ENCODE measurements at places on chromosomes 12 and 14. TPM values are rescaled to one million over a fixed set of nuclear protein-coding genes. Genes with fewer than 3 reads are reported as not detected.

DNA sequence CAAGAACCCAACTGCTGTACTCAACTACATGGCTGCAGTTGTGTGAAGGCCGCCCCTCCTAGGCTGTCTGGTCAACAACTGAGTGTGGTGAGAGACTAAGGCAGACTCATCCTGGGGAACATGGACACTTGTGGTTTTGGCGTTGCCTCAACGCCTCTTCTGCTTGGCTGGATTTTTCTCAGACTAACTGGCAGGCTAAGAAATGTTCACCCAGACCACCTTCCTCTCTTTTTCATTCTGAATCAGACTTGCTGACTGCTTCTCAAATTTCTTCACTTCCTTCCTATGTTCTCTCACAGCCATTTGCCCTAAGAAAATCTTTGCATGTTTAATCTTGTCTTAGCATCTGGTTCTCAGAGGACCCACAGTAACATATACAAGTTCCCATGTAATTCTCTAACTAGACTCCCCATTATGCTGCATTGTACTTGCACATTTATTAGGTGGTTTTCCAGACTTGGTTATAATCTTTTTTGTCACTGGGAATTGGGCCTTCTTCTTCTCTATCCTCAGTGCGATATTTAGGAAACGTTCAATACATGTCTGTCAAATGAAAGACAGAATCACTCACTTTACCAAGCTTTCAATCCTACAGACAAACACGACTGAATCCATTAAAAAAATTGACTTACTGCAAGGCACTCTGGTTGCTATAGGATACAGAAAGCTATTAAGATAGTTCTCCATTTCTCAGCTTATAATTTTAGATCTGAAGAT is 327.6 kb downstream of the CCER1 start:
- no peak for DNase-seq

GRCh38 chr12:53207042-53207441 is at the start of gene ITGB7:
Gene ITGB7, minus strand, starts transcription at chr12:53207251. Its CDS starts 6,808 bp downstream, at chr12:53200443.
- no peak for DNase-seq

GRCh38 chr12:117109943-117110635 is 10.9 kb upstream of the TESC start:
- DNase-seq: no peak

DNA sequence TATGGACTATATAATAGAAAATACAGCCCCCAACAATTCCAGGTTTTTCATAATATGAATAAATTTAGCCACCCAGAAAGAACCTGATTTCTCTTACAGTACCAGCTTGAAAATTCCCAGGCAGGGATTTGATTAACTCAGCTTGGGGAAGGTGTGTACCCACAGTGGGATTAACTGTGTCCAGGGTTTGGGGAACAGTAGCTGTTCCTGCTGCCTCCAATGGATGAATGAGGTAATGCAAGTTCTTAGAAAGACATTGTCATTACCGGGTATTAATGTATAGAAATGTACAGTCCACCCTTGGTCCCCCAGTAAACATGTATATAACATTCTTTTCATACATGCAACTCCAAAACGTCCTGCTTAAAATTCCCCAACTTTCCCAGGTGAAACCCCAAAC is 115.6 kb downstream of the LRIG3 start:
- DNase-seq: no peak

The REM2 gene
- polyA plus RNA-seq: 1.2 TPM

DNA sequence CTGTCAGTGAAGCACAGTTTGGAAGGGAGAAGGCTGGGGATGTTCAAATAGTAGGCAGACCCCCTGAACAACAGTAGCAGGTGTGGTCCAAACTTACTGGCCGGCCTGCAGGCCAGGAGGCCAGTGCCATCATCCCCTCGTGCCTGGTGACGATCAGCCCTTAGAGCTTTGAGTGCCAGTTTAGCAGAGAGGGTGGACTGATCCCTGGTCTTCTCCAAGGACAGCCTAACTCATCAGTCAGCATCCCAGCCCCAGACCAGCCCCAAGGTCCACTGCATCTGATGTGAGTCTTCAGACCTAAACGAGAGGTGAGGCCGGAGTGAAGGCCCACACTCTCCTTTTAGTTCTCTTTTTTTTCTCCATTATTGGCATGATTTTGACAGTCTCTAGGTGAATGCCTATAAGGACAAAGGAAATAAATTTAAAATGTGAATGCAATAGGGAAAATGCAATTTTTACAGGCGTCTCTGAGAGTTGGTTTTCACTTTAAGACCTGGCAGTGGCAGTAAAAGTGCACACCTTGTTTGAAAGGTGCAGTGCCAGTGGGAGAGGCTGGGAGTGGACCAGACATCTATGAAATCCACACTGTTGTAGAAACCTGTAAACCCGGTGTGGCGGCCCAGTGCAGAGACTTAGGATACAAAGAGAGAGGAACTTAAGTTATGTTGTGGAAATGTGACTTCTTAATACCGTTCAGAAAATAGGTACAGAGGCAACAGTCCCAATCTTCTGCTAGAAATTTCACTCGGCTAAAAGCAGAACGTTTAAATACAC is 311.2 kb downstream of the CACNA1C start:
- no peak for DNase-seq
